Activated CD8-positive, alpha-beta T cell treated with anti-CD3 and anti-CD28 coated beads, Interleukin-2, amount 10 ng/mL, durations not matched to agents 7 days and 5 days (primary cell): ENCODE measurements at places on chromosomes 2 and 18.
A peak's percentile ranks its signal among the peaks of the same experiment; 100 is the strongest.

GRCh38 chr2:98378196-98378595 is 31.9 kb downstream of the CNGA3 start:
- DNase-seq = no peak

DNA sequence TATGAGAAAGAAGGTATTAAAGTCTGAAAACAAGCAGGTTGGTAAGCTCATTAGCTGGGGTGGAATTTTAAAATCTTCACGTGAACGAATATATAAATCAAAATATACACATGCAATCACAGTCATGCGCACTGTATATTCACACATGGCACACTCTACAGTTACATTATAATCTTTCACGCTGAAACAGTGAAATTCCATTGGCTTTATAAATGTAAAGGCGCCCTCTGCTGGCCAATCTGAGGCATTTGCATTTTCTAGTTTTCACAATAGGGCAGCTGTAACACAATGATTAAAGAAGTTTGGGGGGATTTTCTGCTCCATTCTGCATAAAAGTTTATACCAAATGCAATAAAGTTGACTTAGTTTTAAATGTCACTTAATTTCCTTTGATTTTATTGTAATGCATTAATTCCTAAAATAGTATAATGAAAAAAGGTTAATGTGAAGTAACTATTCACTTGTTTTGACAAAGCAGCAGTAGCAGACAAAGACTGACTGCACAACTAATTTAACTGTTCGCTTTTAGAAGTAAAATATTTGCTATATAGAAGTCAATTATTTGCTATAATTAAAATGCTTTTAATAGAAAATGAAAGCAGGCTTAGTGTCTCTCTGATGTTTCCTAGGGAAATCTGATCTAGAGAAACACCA is 17.2 kb downstream of the IFIH1 start:
- peak; percentile 76 for DNase-seq

GRCh38 chr2:102094917-102095316 is 47.6 kb upstream of the IL1R1 start:
- DNase-seq = no peak

GRCh38 chr2:11659851-11660250 is 10.1 kb downstream of the NTSR2 start:
- DNase-seq = no peak

GRCh38 chr18:35203067-35203466 is 37.8 kb upstream of the ZNF397 start:
- DNase-seq = no peak

- DNase-seq = no peak
Measured at GRCh38 chr2:106977717-106978116, 91.8 kb upstream of the ST6GAL2 start.

DNA sequence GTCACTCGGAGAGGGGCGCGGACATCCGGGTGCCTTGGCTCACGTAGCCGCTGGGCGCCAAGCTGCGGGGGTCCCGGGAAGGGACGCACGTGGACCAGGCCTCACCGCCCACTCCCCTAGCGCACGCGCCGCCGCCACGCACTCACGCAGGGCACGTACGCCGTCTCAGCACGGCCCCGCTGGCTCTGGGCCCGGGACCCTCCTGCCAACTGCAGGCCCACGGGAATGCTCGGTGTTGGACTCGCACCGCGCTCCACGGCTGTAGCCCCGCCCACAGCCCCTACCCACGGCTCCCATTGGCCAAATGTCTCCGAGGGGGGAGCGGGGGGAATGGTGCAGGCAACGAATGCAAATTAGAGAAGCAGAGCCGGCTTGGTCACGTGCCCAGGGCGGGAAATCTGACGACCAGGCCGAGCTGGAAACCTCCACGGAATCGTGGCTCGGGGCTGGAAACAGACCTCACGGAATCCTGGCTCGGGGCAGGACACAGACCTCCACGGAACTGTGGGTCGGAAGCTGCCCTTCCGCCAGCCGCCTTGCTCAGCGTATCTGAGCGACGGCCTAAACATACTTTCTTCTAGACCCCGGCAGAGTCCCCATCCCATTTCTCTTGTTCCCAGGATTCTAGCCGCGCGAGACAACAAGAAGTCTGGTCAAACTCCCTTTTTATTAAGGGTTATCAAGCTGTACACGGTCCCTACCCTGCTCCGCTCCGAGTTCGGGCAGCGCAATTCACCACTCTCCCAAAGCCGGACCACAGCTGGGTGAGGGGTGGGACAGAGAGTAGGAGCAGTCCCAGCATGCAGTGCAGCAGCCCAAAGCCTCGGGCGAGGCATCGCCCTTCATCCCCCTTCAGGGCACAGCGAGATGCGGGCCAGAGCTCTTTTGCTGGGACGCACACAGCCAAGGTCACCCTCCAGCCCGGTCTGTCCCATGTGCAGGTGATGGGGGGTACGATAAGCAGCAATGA is at the start of gene ABCB6:
ABCB6 (minus strand) TSS at position 227 of the 970 bp plus-strand sequence. CDS start 285 bp downstream, outside the sequence.
- peak; percentile 87 for DNase-seq

GRCh38 chr2:10297959-10298531 is 4.7 kb upstream of the HPCAL1 start:
- peak; percentile 68 for DNase-seq

- DNase-seq = no peak
Measured at GRCh38 chr2:241932899-241933178, 63.3 kb downstream of the RTP5 start.

DNA sequence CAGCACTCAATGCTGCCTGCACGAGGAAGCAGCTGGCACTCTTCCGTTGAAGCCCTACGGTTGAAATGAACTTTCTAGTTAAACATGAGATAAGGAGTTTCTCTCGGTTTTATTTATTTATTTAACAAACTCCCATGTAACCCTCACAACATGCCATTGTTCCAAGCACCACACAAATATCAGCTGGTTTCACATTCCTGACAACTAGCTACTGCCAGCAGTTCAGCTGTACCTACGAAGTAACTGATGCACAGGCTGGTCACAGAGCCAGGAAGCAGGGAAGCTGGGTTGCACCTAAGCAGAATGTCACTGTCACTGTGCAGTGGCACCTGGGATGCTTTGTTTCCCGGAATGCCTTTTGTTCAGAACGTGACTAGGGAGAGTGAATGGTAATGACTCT is 18.1 kb downstream of the TIMM21 start:
- DNase-seq = no peak

GRCh38 chr2:102783506-102784183 is 21.8 kb downstream of the TMEM182 start:
- no peak for DNase-seq

- no peak for DNase-seq
Measured at GRCh38 chr2:170034596-170034995, 143.4 kb upstream of the MYO3B start.

DNA sequence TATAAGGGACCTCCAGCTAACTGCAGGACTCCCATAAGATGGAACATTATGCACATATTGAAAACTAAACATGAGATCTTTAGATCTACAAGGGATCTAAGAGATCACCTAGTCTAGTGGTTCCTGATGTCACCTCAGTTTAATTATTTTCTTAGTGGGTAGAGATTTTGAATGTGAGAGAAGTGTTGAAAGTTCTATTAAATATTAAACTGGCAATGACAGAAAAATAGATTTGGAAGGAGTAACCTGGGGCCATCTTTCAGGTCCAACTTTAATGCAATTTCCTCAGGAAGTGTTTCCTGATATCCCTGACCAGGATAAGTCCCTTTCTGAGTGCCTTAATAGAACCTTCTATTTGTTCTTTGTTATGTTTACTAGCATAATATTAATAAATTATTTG is 29.1 kb upstream of the CPS1 start:
- DNase-seq = no peak

DNA sequence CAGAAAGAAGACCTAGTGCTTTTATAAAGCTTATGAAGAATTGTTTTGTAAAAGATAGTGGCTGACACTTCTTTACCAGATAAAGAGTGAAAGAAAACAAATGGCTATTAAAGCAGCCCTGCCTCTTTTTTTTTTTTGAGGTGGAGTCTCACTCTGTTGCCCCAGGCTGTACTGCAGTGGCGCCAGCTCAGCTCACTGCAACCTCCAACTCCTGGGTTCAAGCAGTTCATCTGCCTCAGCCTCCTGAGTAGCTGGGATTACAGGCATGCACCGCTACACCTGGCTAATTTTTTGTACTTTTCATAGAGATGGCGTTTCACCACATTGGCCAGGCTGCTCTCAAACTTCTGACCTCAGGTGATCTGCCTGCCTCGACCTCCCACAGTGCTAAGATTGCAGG is 12.9 kb downstream of the ARPC2 start:
- peak; percentile 46 for DNase-seq

GRCh38 chr2:183229386-183229785 is 105.1 kb downstream of the NUP35 start:
- no peak for DNase-seq

- DNase-seq = no peak
Measured at GRCh38 chr18:23099621-23100020, 35.7 kb upstream of the CABLES1 start.

DNA sequence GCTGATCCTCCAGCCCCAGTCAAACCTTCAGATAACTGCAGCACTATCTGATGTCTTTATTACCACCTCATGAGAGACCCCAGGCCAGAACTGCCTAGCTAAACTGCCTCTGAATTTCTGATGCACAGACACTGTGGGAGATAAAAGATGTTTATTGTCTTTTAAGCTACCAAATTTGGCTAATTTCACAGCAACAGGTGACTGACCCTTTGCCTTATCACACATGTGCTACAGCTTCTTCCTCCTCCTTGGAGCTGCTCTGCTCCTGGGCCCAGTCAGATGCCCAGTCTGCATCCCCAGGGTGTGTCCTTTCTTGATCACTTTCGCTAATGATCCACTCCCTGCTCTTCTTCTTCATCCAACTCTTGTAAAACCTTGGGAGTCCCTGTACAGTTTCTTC is 19.6 kb upstream of the ACOXL start:
- no peak for DNase-seq

DNA sequence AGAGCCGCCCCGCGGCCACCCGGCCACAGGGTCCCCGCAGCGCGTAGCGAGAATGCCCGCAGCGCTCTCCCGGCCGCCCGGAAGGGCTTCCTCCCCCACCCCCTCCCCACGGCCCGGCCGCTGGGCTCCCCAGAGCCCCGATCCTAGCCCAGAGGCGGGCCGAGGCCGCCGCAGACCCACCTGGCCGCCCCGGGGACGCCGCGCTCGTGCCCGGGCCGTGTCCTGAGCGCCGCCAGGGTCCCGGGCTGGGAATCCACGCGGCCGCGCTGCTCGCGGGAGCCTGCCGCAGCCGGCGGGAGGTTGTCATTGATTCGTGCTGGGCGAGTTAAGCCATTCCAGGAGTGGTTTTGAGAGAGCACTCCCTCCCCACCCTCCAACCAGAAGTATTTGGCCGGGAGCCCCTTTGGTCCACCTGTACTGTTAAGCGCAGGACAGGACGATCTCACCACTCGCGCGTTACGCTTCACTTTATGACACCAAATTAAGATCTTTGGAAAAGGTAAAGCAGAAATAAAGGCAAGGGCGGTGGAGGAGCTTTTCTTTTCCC is 206.4 kb upstream of the SMAD2 start:
- DNase-seq = no peak

GRCh38 chr2:48258481-48259149 is 271.3 kb upstream of the STON1 start:
- no peak for DNase-seq

- no peak for DNase-seq
Measured at GRCh38 chr2:112782234-112782799, 2.0 kb downstream of the IL1A start.

GRCh38 chr18:25140124-25140961 is 211.6 kb downstream of the ZNF521 start:
- DNase-seq = no peak

- no peak for DNase-seq
Measured at GRCh38 chr18:50638016-50638883, 78.4 kb downstream of the MAPK4 start.

DNA sequence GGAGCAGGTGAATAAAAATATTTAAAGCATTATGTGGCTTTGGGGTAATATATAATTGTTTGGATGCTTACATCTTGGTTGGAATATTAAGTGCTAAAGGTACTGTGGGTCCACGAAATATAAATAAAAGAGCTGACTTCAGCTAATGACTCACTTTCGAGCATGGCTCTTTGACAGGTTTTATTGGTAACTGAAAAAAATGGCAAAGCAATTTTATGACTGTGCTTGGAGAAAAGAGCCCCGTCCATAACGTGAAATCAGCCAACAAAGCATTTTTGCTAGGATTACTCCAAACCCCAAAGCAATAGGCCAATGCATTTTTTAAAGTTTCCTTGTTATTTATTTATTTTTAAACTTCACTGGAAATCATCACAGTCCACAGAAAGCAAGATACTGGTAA is 397.2 kb upstream of the CDH19 start:
- DNase-seq = no peak
